Stimulated activated CD8-positive, alpha-beta memory T cell treated with anti-CD3 and anti-CD28 coated beads, Interleukin-4, amount 100 ng/mL, for 24 hours (primary cell): ENCODE measurements at places on chromosomes 7 and 10.

DNA sequence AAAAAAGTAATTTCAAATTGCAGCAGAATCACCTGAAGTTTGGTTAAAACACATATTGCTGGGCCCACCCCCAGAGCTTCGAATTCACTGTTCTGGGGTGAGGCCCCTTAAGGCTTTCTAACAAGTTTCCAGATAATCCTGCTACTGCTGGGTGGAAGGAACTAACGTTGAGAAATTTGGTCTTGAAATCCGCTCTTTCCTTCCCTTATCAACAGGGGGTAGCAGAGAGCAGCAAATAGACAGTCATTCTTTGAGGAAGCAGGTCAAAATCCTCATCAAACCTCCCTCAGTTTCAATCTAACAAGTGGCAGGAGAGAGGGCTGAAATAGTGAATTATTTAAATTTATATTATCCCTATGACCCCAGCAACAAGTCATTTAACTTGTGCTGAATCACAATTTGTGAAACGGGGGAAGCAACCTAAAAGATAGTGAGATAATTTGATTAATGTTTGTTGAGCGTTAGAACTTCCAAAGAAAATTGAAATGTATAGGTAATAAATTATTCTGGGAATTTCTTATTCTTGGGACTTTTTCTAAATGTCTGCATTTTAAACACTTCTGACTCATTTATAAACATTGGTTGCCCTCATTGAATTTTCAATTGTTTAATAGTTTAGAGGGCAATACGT is 21.7 kb upstream of the MALSU1 start:
- DNase-seq, result no peak

- DNase-seq, result no peak
Observed at GRCh38 chr7:81366546-81366945, 403.3 kb downstream of the HGF start.

GRCh38 chr10:99924451-99925255 is 85.1 kb downstream of the DNMBP start:
- DNase-seq, result no peak

DNA sequence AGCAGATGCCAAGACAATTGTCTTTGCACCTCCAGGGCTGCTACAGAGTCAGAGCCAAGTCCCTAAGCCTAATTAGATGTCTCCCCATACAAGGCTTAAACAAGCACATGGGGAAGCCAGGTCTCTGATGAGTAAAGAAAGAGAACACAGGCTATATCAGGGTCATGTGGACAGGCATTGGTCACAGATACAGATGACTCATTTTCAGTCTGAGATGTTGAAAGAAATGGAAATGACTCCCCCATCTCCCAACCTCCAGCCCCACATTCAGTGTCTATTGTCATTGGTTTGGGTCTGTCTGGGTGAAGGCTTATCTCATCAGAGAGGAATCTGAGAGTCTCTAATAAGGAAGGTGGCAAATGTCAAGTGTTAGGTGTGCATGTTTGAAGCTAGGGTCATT is 290.1 kb upstream of the KIAA1217 start:
- no peak for DNase-seq

DNA sequence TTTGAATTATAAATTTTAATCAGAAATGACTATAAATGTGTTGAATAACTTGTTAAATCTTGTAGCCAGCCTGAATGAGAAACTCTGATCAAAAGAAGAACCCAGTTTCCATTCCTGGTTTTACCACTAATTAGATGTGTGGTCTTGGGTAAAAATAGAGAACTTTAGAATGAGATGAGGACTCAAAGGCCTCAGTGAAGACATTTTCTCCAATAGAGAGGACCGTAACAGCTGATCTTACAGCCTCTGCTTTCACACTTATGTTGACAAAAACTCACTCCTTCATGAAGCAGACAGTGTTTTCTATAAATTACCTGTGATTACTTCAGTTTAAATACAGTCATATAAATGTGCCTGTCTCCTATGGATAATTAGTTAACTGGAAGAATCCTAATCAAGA is 200.1 kb upstream of the MEOX2 start:
- no peak for DNase-seq

DNA sequence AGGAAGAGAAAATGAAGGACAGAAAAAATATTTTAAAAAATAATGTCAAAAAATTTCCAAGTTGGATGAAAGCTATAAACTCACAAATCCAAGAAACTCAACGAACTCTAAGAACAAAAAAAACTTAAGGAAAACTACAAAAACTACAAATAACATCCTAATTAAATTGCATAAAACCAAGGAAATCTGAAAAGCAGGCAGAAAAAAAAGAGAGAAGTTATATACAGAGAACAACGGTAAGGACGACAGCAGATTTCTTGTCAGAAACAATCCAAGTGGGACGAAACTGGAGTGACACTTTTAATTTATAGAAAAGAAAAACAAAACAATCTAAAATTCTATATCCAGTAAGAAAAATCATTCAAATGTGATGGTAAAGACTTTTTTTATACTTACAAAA is 122.2 kb upstream of the LYZL1 start:
- DNase-seq, result no peak

DNA sequence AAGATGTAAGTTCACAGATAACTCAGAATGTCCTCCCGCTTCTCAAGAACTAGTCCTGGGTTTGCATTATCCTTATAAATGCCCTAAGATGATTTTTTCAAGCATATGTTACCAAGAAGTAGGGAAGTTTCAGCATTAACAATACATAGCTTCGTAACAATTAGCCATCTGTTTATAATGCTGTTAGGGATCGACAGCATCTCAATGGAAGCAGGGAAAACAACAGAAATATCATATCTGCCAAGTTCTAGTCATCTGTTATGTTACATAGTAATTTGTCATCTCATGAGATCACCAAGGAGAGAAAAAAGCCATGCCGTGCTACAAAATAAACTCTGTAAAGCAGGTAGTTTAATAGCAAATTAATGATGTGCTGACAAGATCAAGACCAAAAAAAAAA is 731.5 kb upstream of the C7orf33 start:
- no peak for DNase-seq

- DNase-seq, result no peak
Observed at GRCh38 chr10:44008270-44008916, 359.7 kb upstream of the ZNF32 start.

GRCh38 chr10:119413093-119413453 is 129.4 kb downstream of the RGS10 start:
- DNase-seq, result no peak

DNA sequence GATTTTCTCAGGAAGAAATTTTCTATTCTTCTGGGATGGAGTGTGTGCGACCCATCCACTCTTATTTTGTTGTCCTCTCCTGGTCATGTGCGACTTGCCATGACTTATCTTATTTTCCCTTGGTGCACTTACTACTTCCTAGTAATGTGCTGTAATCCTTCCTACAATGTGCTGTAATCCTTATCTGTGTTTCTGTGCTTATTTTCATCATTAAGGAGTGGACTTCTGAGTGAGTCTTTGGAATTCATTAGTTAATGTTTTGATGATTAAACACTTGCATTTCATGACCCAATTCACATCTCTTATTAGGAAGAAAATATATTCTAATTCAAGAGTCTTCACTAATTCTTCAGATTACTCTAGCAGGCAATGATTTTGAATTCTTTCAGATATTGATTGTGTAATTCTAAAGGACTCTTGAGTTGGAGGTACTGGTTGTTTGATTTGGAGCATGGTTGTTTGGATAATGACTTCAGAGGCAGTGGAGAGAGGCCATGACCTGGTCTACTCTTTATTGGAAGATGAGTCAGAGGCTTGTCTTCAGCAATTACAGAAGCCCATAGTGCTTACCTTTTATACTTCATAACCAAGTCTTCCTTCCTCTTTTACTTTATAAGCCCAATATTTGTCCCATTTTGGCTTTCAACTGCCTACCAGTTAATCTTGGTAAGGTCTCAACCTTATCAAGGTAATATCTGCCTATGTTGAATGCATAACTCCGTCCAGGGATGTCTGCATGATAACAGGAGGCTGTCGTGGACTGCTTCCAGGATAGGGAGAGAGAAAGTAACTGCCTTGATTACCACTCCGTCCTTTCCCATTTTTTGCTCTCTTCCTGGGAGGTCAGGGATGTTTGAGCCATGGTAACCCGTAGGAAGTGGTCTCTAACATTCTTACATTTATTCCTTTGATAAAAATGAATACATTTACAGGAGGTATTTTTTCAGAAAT is 278.3 kb upstream of the SP8 start:
- no peak for DNase-seq

DNA sequence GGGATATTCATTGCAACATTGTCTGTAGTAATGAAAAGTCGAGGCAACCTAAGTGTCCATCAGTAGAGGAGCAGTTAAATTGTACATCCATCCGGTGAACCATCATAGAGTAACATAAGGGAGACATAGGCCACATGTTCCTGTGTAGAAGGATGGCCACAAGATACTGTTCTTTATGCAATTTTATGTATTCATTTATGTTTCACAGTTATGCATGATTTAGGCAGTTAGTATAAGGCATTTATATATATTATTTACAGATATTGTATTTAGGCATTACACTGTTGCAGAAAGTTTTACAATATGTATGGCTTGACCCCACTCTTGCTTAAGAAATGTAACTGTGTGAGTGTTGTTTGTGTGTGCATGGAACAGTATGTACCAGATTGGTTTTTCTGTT is 36.0 kb upstream of the CDH23 start:
- DNase-seq, result no peak

DNA sequence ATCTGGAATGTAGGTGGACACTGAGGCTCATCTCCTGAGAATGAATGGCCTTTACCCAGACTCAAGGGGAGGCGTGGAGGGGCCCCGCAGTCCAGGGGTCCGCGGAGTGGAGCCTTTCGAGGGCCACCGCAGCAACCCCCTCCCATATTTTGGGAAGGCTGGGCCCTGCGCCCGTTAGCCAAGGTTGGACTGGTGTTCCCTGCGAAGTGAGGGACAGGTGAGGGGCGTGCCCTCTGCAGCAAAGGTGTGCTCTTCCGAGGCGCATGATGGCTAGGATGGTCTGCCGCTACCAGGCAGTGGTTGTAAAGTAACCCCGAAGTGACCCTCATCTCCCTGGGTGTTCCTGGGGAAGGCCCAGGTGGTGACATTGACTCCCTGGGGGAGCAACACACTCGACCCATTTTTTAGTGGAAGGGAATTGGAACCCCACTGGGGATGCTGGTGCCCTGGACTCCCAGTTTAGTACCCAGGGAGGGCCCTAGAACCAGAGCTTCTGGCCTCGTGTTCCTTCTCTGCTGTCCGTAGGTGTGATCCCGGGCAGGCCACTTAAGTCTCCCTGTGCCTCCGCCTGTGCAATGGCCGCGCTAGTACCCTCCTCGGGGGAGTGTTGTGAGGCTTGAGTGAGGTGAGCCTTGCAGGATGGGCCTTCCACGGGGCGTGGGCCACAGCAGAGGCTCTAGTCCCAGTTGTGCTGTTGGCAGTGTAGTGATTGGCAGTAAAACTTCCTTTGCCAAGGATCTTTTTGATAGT is 779 bp downstream of the FAM241B start:
- DNase-seq, result no peak

DNA sequence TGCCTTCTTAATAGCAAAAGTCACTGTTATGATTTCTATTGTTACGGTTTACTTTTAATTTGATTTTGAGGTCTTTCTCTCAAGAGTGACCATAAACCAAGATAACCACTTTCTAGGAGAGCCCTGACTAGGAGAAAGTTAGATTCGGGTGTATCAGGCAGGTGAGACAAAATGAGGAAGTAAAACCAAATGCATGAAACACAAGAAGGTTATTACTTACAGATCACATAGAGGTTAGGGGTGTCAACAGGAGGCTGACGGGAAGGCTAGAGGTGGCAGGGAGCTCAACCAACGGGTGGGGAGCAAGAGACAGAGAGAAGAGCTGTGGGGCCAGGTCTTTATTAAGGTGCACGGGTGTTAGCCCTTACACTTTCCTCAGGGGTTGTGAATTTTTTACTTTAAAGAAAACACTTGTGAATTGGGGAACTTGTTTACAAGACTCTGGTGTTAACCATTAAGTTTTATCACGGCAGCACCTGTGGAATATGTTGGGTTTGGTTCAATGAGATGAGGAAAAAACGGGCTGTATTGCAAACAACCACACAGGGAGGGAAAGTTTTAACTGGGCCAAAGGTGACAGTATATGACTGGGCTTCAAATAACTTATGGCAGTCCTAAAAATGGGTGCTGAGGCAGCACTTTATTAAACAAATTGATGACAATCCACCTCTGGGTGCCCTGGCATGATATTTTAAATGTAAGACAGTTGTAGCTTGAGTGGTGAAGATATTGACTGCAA is 154.9 kb downstream of the SDHAF3 start:
- DNase-seq, result no peak

DNA sequence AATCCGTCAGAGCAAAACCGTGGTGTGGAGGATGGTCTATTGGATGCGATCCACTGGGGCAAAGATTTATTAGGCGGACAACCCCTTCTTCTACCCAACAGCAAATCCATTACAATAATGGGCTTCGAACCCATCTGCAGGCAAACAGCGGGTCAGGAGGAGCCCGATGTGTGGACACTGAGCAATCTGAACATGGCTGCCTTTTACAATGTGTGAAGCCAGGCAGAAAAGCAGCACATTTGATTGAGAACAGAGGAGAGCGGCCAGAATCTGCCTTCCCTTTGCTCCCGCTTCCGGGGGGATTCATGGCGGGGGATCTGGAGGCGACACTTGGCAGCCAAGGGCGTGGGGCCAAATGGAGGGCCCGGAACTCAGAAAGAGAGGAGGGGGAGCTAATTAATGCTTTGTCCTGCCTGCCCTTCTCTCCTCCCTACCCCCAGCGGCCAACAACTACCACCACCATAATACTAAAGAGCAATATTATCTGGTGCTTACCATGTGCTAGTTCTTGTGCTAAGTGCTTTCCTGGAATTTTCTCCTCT is 133.0 kb downstream of the EMX2 start:
- DNase-seq, result no peak

DNA sequence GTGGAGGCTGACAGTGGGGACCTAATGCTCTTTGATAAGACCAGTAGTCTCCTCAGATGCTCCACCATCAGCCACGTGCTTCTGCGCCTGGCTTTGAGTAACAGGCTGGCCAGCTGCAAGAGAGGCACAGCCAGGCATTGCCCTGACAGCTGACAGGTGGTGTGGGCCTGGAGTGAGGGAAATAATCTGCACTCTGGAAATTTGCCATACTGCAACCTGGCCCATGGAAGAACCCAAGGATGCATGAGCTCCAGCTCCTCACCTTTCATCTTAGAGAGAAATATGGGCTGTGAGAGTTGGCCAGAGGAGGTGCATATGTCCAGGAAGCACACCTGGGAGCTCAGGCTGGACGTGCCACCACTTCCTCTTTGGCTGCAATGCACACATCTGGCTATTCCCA is 118.9 kb downstream of the PLXDC2 start:
- no peak for DNase-seq

DNA sequence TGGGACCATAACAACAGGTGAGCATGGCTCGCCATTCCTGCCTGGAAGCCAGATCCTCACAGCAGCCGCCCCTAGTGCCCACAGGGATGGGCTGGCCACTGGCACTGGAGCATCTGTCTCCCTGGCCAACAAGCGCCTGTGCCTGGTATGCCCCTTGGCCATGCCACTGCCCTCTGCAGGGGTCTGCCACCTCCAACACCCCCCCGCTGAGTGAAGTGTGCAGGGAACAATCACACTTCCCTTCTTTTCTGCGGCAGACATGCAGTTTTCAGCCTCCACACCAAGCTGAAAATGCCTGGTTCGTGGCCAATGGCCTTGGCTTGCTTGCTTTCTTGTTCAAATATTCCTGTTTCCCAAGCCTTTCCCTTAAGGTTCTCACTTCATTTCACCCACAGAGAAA is 50.7 kb downstream of the HSPA12A start:
- DNase-seq, result no peak

GRCh38 chr10:31689233-31689632 is 239.4 kb downstream of the ARHGAP12 start:
- DNase-seq, result no peak

- DNase-seq, result no peak
Observed at GRCh38 chr10:14235566-14236195, 95.0 kb downstream of the FRMD4A start.
